ENCODE measurements at places on chromosomes 4 and X.

DNA sequence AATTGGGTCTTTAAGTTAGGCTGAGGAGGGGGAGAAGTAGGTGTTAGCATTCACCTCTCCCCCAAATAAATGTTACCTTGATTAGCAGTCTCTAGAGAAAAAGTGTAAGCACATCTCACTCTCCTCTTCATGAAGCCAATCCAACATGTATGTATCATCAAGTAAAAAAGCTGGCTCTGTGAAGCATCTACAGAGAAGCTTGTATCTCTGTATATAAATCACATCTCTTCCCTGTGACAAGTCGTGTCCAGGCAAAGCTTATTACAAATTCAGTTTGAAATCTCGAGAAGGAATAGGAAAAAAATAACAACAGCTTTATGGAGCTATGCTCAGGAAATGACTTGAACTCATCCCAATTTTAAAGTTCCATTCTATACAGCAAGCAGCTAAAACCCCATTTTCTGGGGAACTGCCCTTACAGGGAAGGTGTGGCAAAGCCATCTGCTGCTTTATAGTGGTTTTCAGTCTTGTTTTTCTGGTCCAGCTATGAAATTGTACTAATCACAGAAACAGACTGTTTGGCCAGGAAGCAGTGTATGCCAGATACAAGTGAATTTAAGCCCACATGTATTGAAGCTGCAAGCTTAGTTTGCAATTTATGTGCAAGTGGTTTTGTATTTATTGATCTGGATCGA lies 313.3 kb upstream of the NOCT start:
- no peak for DNase-seq

DNA sequence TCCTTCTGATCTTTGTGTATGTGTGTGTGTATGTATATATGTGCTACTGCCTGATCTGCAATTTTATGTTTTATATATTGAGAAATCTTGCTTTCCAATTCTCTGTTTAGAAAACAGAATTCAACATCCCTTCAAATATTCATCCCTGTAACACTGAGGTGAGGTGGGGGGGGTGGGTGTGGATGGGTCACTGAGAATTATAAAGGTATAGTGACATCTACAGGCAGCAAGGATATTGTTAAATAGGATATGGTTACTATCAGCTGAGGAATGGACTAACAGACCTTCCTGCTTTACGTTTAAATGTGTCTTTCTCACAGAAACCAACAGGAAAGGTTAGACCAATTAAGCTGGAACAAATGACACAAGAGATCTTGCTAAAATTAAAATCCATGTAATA lies 19.0 kb upstream of the MAGEB2 start:
- DNase-seq: no peak

GRCh38 chrX:69932323-69932722 lies 117.4 kb downstream of the AWAT2 start:
- no peak for DNase-seq

DNA sequence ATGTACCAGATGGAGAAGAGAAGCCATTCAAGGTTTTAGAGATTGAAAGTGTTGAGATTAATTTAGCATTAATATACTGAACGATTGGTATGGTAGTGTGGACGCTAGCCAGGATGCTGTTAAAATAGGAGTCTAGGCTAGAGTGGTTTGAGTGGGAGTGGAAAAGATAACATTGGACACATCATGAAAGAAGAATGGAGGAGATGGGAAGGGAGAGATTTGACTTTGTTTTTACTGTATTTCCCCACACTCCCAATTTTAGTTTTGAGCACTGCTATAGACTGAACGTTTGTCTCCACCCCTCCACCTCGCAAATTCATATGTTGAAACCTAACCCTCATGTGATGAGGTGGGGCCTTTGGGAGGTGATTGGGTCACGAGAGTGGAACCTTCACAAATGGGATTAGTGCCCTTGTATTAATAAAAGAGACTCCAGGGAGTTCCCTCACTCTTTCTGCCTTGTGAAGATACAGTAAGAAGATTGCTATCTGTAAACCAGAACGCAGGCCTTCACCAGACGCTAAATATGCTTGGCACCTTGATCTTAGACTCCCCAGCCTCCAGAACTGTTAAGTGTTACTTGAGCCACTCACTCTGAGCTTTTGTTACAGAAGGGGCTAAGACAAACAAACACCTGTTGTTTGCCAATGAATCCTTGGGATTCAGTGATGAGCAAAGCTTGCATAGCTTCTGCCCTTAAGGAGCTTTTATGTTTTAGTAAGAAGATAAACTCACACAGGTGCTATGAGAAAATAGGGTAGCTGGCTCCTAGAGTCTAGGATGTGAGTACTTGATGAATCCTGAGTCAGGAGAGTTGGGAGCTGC lies 25.8 kb downstream of the USP9X start:
- peak; percentile 24 for DNase-seq

DNA sequence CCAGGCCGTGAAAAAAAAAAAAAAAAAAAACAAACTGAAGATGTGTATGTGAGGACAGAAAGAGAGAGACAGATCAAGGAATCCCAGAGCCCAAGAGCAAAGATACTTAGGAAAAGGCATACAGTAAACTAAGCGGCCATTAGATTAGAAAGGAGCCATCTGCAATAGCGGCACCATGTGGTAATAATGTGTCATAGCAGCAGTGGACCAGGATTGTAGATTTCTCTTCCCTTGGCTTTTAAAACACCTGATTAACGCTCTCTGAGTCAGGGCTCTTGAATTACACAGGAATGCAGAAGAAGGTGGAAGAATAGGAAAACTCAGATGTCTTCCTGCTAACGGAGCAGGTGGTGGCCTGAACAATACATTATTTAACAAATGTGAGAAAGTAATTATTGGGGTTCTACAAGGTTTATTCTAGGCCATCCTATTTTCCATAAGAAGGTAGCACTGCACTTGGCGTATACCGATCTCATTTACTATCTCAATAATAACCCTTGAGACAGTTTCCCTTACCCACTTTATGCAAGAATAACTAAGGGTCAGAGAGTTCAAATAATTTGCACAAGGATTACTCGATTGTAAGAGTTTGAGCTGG lies 182.7 kb downstream of the KCNIP4 start:
- DNase-seq: peak; percentile 18

DNA sequence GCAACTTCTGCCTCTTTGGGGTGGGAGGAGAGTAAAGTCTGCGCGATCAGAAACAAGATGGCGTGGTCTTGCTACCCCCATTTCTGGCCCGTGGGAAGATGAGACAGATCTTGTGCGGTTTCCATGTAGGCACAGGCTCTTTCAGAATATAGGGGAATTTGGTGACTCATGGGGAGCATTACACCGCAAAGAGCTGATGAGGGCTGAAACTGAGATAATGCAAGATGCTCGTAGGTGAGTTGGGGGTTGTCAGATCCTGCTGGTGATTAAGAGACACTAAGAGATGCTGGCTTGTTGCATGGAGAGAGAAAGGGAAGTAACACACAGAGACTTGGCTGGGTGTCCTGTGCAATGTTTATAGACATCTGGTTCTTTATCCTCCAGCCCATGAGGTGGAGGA lies 1.5 kb downstream of the EVC start:
- DNase-seq: no peak

- no peak for DNase-seq
Observed at GRCh38 chrX:4253092-4253491, 539.6 kb upstream of the PRKX start.

GRCh38 chrX:29555465-29556091 lies 659.8 kb upstream of the MAGEB2 start:
- DNase-seq: no peak

GRCh38 chr4:26826721-26827120 lies 33.9 kb upstream of the STIM2 start:
- peak; percentile 80 for DNase-seq

DNA sequence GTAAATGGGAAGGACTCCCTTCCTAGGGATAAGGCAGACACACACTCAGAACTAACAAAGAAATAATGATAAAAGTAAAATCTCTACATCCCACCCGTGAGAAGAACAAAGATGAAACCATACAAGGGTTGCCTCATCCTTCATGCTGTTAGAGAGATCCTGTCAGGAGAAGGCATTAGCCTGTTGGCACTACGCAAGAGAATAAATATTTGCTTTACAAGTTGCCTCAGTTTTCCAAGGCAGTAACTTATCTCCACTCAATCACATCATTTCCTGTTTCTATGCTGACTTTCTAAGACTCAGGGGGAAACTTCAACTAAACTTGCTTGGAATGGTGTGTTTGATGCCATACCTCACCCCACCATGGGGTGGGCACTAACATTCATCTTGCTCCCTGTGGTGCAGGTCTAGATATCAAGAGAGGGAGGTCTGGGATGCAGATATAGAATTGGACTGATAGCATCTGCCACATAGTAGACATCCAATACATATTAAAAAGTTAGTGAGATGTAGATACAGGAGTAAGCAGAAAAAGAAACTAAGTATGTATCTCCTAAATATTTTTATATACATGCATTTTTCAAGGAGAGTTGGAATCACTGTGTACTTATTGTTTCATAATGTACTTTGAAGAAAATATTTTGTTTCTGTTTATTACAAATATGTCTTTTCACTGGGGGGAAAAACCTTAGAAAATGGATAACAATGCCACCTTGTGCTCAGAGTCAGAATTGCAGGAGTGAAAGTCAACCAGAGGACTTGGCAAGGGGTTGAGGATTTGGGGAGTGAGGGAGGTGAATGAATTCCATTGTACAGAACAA lies 57.2 kb upstream of the BEX4 start:
- peak; percentile 5 for DNase-seq

DNA sequence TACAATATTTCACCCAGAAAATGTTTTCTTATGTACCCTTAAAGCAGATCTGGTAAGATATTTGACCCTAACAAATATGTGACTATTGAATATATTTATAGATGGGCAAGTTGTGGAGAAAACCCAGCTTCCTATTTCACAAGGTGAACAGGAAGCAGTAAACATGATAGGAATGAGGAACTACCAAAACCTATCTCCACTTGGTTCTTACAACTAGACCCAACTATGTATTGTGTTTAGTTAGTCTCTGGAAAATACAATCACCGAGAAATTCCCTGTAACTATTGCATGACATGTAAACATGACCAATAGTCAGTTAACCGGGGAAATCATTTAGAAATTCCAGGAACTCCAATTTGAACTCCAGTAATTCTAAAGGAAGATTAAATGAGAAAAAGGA lies 8.4 kb upstream of the RXFP1 start:
- DNase-seq: no peak

Measured in CD4-positive, alpha-beta T cell treated with Interleukin-1 beta for 1 hour (primary cell).